Mammary epithelial cell (primary cell): ENCODE measurements at places on chromosomes 2 and 18. TPM values are rescaled to one million over a fixed set of nuclear protein-coding genes. Genes with fewer than 3 reads are reported as not detected.
A peak's percentile ranks its signal among the peaks of the same experiment; 100 is the strongest.

DNA sequence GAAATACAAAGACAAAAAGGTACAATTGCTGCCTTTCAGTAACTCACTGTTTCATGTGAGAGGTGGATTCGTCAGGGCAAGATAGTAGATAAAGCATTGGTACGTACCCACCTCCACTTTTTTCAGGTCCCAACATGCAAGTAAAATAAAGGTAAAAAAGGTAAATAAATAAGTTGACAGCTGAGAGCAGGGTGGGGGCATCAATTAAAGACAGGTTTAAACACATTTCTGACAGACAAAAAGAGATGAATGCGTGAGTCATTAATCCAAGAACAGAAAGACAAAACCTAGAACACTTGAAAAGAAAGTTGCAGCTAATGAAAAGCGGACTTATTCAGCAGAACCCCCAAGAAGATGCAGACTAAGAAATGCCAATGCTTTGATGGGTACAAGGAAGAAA lies 979.6 kb upstream of the CDH2 start:
- DNase-seq, result peak; percentile 86

DNA sequence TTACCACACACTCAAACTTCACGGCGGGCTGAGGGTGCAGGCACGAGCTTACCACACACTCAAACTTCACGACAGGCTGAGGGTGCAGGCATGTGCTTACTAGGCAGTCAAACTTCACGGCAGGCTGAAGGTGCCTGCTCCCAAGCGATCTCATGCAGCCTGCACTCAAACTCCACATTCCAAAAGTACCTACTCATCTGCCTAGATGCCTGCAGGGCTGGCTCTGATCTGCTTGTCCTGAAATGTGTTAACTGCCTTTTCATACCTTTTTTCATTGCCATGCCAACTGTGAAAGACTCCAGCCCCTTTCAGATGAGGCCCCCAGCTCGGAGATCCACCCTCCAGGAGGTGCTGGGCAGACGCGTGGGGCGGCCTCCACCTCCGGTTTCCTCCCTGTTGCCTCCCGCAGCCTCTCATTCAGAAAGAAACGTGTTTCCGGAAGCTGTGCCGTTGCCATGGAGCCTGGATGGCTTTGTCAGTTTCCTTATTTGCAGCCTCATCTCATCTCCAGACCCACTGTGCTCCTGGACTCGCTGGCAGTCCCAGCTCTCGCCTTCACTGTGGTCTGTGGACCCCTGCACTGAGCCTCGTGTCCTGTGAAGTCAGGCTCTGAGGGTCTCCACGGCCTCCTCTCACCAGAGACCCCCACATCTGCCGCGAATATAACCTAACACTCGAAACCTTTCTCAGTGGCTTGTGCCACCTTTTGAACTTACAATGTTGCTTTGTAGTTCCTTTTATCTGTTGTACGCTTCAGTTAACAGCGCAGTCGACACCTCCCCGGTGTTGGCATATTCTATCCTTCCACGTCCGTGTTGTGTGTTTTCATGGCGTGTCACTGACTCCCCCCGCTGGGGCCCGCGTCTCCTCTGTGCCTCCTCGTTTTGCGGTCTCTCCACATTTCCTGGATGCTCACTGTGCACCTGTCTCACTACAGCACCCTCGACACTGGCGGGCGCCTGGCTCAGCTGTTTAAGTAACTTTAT lies 106.1 kb upstream of the ALKAL2 start:
- DNase-seq, result peak; percentile 46

DNA sequence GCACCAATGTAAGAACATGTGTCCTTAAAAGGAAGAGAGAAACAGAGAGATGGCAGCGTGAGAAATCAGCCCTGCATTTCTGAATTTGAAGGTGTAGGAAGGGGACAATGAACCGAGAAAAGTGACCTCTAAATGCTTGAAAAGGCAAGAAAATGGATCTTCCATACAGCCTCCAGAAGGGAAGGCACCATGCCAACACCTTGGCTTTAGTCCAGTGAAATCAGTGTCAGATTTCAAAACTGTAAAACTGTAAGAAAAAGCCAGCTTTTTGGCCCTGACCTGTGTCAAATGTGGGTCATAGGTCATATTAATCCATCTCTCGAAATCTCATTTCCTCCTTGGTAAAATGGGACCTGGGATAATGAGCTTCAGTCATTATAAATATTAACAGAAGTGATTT lies 762.3 kb downstream of the DCDC2C start:
- DNase-seq, result no peak

DNA sequence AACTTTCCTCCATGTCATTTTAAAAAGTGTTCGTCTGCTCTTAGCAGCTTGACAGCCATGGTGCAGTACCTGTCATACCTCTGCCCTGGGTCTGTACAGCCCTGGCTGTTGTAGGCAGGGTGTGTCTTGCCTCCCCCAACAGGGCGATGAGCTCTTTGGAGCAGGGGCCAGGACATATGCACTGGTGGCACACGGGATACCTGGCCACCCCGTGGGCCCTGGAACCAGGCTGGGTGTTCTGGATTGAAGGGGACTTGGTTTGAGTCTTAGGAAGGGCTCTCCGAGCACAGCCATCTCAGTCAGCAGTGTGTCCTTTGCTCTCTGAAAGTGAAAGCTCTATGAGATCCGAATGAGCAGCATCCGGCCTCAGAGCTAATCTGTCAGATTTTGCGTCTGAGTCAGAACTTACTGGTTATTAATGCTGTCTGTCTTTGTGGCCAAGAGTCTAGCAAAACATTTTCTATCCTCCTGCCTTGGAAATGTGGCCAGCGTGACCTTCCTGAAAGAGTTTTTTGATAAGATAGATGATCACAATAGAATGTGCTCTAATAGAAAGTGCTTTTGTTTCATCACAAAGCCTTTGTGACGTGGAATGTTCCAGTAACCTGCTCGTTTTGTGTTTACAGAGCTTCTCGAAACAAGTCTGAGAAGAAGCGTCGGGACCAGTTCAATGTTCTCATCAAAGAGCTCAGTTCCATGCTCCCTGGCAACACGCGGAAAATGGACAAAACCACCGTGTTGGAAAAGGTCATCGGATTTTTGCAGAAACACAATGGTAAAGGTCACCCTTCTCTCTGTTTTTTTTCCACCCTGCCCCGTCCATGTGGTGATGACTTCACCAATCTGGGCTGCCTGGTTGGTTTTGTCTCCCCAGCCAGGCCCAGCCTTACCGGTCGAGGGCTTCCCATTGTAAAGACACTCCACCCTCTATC lies 77.3 kb upstream of the RPL31 start:
- DNase-seq, result no peak

The ZNF521 gene
- total RNA-seq, result not detected in 2 replicates

DNA sequence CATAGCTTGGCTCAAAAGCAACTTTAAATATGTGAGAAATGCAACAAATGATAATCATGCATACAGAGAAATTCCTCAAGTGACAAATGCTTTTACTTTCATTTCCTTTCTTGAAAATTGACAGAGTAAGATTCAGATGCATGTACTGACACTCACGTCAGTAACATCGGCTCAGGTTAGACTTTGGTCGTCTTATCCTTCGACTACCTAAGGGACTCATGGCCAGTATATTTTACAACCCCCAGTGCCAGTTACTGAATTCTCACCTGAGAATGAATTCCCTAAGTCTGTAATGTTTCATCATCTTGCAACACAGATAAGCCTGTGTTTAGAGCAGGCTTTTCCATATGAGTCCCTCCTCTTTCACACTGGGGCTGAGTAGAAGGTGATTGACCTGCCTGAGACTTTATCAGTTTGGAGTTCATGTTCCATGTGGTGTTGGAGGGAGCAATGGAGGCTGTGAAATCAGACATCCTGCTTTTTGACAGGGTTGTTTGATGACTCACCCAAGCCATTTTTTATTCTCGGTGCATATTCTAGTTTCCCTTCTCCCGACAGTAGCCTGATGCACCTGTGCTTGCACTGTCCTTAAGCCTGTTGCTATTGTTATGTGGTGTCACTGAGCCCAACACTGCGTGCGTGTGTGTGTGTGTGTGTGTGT lies 30.5 kb upstream of the ATP8B1 start:
- no peak for DNase-seq

The SF3B1 gene
- total RNA-seq, result 143 and 153 TPM in 2 replicates

The CCDC102B gene
- total RNA-seq, result 0.67 TPM

GRCh38 chr2:167890739-167891138 lies 356.7 kb downstream of the STK39 start:
- DNase-seq, result no peak

The ZAP70 gene
- 0.17 TPM for total RNA-seq
